ENCODE measurements at places on chromosomes 16 and 17. TPM values are rescaled to one million over a fixed set of nuclear protein-coding genes. Genes with fewer than 3 reads are reported as not detected.

- no peak for DNase-seq
These were observed 23.9 kb upstream of the CDH8 start for GRCh38 chr16:62060089-62060488.

The TBC1D3K gene
- polyA plus RNA-seq, result not detected

The IKZF3 gene
- polyA plus RNA-seq, result 0.14 TPM

The DNASE1L2 gene
- polyA plus RNA-seq, result 0.48 TPM

DNA sequence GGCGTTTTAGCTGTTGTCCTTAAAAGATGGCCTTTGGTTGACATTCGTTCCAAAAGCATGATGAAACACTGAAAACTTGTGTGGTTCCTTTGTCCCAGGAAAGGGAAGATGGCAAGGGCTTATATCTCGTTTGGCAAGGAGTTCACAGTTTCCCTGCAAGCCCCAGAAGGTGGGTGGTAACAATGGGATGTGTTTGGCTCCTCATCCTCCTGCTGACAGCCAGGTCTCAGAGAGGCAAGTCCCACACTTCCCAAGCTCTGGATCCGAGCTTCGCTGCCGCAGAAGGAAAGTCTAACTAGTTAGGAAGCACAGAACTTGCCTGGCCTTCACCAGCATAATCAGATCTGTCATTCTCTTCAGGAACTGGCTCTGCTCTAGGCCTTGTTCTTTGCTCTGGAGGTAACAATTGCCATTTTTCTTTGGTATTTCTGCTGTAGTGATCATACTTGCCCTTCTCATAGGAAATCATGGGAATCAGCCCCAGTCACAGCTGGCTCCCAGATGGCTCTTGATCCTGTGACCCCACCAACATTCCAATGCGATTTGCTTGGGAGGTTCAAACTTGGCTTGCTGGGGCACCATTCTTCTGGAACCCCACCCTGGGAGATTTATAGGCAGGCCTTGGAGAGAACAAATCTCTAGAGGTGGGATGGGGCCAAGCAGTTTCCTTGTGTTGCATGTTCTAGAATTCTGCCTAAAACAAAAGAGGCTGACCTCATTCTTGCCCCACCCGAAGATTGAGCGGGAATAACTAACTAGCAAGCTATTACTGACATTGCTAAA lies 17.9 kb downstream of the KPNA2 start:
- peak; percentile 77 for DNase-seq

The TNFRSF13B gene
- not detected for polyA plus RNA-seq

The ABCA10 gene
- 15.9 TPM for polyA plus RNA-seq

The EVI2A gene
- 2.2 TPM for polyA plus RNA-seq

DNA sequence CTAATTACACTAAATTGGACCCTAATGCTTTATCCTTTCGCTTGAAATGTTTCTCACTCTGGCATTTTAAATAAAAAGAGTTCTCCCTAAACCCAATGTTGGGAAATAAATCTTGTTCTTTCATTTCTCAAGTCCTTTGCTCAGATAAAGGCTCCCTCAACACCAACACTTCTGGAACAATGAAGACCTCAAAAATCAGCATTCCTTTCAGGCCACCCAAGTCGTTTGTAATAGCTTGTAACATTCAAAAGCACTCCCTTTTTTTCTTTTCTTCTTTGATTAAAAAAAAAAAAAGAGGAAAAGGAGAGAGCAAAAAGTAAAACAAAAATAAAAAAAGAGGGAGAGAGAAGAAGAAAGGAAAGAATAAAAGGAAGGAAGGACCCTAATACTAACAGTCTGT lies 23.3 kb upstream of the FOXJ1 start:
- no peak for DNase-seq

The CDR2L gene
- polyA plus RNA-seq, result 13.8 TPM

DNA sequence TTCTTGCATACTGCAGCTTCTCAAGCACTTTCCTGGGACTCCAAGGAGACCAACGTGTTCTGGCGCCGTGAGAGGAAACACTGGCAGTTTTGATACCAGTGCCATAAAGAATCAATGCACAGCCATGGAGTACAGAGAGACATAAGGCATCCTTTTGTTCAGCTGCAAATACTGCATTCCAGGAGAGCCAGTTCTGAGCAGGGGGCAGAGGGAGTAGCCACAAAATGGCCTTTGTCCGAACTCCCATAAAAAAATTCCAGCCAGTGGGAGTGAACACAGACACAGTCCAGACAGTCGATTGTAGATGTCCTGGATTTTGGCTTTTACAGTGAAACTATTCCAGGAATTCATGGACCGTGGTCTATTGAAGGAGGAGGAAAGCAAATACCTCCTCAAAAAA lies 36.2 kb upstream of the TEKT3 start:
- no peak for DNase-seq

The CCDC102A gene
- polyA plus RNA-seq, result 9.0 TPM

- DNase-seq, result no peak
These were observed 50.9 kb downstream of the SIAH1 start for GRCh38 chr16:48334325-48334724.

The NSMCE1 gene
- 40.1 TPM for polyA plus RNA-seq

The CSH1 gene
- polyA plus RNA-seq, result not detected

The RDM1 gene
- not detected for polyA plus RNA-seq

DNA sequence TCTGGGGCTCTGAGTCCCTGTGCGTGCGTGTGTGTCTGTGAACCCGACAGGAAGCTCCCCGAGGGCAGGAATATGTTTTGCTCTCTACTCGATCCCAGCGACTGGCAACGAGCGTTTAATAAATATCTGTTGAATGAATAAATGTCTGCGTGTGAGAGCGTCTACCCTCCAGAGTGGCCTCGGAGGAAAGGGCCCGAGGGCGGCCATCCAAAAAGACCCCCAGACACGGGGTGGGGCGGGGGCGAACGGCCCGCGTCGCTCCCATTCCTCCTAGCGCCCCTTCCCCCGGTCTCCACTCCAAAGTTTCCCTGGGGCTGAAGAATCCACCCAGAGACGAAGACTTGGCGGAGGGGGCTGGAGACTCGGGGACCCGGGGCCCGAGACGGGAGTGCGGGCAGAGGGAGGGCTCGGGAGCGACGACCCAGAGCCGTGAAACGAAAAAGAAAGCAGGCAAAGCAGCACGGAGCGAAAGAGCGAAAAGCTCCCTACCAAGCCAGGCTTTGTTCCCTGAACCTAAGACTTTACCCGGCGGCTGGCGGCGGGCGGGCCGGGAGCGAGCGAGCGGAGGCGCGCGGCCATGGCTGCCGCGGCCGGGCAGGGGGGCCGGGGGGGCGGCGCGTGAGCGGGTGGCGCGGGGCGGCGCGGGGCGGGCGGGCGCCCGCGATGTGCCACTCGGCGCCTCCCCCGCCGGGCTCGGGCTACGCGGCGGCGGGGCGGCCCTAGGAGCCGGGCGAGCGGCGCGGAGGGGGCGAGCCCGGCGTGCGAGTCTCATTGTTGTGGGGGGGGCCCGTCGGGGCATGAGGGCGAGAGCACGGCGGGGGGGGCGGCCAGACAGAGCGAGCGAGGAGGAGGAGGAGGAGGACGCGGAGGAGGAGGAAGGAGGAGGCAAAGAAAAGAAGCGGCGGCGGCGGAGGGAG lies at the start of gene MLLT6:
Gene MLLT6, plus strand, starts transcription at position 668 of the 917 bp plus-strand sequence. CDS start 360 bp downstream, outside the sequence.
- peak; percentile 92 for DNase-seq

DNA sequence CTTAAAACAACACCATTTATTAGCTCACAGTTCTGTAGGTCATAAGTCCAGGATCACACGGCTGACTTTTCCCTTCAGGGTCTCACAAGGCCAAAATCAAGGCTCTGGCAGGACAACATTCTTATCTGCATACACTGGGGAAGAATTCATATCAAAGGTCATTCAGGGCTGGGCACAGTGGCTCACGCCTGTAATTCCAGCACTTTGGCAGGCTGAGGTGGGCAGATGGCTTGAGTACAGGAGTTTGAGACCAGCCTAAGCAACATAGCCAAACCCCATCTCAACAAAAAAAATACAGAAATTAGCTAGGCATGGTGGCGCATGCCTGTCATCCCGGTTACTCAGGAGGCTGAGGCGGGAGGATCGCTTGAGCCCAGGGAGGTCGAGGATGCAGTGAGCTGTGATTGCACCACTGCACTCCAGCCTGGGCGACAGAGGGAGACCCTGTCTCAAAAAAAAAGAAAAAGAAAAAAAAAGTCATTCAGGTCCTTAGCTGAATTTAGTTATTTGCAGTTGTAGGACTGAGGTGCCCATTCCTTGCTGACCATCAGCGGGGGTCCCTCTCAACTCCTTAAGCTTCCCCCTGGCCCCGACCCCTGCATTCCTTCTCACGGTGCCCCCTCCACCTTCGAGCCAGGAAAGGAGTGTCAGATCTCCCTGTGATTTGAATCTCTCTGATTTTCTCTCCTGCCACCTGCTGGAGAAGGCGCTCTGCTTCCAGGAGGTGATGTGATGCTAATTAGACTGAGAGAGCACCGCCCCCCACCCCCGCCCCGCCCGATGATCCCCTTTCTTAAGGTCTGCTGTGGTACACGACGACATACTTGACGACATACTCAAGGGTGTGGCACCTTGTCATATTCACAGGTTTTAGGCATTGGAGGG lies 91.8 kb upstream of the CLEC18A start:
- DNase-seq, result no peak

GRCh38 chr17:12431188-12431587 lies 234.5 kb upstream of the MYOCD start:
- no peak for DNase-seq

DNA sequence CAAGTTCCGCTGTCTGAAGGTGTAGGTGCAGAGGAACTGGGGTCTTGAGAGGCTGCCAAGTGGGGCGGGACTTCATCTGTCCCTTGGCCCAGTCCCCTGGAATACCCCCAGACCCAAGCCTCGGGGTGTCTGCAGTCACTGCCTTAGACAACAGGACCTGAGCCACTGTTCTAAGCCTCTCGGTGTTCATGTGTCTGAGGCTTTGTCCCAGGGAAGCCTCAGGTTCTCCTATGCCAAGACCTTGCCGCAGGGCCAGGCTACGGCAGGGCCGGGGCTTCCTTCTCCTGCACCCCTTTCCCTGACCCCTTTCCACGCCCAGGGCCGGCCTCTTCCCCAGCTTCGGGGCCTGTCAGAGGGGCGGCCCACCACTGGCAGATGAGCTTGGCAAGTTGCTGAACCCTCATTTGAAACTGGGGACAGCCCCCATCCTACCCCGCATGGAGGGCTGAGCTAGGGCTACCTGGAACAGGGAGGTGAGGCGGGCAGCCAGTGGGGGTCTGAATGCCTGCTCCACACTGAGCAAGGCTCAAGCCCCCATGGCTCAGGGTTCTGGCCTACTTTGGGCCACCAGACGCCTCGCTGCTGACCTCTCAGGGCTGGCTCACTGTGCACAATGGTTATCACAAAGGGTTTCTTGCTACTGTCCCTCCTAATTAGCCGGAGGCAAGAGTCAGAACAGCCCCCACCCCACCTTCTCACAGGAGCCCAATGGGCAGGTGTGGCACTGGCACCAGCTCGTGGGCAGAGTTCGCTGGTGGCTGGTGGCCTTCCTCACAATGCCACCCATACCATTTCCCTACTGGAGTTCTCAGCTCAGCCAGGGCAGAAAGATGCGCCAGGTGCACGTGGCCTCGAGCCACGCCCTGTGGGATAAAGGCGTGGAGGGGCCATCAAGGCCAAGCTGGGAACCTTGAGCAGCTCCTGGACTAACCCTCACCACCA lies 7.1 kb downstream of the LITAFD start:
- DNase-seq, result peak; percentile 37

The AOC3 gene
- polyA plus RNA-seq, result 29.1 TPM

The RASL10B gene
- polyA plus RNA-seq, result 37.2 TPM

GRCh38 chr16:10609402-10609774 lies 29.0 kb upstream of the EMP2 start:
- DNase-seq, result no peak

- DNase-seq, result no peak
These were observed 68.2 kb downstream of the VAT1L start for GRCh38 chr16:77856438-77857160.

DNA sequence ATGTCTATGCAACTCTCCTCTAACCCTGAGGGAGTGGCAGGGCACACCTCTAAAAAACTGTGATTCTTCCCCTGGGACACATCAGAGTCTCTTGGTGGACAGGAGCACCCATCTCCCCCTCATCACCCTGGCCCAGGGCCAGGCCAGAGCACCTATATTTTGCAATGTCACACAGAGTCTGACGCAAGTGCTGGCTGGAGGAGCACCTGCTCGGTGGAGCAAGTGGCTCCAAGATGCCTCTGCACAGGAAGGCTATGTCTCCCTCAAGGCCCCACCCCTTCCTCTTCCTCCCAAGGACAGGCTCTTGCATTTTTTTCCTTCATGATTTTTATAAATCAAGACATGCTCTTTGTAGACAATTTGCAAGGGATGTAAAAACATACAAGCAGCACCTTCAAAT lies 13.3 kb downstream of the SNN start:
- peak; percentile 54 for DNase-seq

- DNase-seq, result no peak
These were observed 35.9 kb upstream of the SMIM36 start for GRCh38 chr17:55546991-55547664.

GRCh38 chr16:87129771-87130170 lies 187.4 kb downstream of the C16orf95 start:
- DNase-seq, result no peak

DNA sequence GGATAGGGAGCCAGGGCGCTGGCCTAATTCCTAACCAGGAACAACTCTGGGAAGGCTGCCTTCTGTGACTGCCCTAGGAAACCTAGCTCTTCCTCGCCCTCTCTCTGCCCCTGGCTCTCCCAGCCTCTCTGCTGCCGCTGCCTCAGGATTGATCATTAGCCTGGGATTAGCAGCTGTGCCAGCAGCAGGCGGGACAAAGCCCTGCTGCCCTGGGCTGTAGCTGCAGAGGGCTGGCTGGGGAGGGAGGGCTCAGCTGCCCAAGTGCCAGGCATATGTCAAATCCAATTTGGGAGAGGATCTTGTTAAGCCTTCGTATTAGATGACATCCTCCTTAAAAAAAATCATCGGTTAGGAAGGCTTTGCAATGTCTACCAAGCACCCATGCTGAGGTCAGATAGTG lies 144.8 kb upstream of the CCL2 start:
- DNase-seq, result no peak

DNA sequence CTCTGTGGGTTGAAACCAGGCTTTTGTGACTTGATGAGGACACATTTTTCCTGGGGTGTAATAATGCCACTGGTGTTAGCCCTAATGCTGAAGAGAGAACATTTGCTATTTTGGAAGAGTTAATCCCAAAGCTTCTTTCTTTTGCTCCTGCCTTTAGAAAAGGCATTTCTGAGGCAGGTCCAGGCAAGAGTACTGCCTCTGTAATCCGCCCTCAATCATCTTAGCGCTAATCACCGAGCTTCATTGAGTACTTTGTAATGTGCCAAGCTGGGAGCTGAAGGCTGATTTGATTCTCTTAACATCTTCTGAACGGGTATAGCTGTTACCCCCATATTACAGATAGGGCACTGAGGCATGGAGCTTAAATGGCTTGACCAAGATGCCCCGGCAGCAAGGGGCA lies 60.3 kb downstream of the AKAP1 start:
- no peak for DNase-seq
